ENCODE measurements at places on chromosomes 13 and 19. TPM values are rescaled to one million over a fixed set of nuclear protein-coding genes. Genes with fewer than 3 reads are reported as not detected.
A peak's percentile ranks its signal among the peaks of the same experiment; 100 is the strongest.

DNA sequence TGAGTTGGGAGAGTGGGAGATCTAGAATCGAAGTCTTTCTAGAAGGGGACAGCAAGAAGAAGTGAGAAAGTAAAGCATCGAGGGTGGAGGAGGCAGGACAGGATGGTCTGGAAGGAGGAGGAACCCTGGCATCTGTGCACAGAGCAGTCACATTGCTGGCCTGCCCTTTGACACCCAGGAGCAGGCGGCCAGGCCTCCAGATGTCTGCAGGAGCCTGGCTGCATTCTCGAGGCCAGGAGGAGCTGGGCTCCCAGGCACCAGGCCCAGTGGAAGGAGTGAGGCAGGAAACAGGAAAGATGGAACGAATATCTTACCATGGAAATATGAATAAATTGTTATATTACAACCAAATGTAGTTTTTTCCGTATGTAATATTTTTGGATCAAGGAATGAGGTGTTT, 27.7 kb upstream of the ARGLU1 start:
- peak; percentile 42 for DNase-seq

- no peak for DNase-seq
These were observed 4.3 kb upstream of the TMEM255B start for GRCh38 chr13:113754691-113755090.

The HCST gene
- 0.87 TPM for total RNA-seq

The CCL25 gene
- total RNA-seq = not detected

DNA sequence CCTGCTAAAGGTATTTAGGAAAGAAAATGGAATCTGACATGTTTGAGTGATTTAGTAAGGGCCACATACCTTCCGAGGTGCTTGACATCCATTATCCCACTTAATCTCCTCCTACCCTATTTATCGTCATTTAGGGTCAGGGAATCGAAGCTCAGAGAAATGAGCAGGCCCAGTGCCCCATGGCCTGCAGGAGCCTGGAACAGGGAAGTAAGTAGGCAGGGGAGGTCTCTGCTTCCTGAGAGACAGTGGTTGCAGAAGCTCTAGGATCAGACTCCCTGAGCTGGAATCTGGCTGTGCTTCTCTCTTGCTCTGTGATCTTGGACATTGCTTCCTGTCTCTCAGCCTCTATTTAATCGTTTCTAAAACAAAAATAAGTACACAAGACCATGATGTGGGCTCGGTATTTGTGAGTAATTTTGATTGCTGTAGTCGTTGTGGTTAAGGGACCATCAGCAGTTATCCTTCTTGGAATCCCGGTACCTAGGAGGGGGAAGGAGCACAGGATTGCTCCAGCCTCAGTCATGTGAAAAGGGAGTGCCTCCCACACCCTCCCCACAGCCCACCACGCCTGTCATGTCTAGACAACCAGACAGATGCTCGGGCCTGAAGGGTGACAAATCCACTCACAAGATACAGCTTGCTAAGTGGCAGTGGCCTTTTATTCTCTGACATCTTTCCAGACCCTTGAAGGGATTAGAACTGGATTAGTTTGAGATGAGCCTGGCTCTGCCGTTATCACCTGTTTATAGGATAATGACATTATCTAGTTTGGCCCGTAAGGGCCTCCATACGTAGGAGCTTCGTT, 169.2 kb upstream of the TSHZ3 start:
- DNase-seq = no peak

The C2CD4C gene
- 5.3 TPM for total RNA-seq

DNA sequence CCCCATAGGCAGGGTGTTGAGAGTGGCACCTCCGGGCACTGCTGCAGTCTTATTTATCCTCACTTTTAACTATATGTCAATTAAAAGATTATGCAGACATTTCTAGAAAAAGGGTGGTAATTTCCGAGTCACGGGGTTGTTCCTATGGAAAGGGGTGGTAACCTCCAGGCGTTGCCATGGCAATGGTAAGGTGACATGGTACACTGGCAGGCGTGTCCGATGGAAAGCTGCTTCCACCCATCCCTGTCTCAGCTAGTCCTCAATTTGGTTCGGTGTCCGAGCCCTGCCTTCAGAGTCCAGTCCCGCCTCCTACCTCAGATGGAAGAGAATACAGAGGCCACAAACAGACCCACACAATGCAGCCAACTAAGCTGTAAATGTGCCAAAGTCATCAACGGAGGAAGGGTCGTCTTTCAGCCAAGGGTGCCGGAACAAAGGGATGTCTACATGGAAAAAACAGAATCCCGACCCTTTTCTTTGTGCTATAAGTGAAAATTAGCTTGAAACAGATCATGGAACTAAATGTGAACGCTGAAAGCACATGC, 72.6 kb upstream of the C13orf46 start:
- DNase-seq = no peak

- peak; percentile 69 for DNase-seq
These were observed 33.0 kb upstream of the ADGRE5 start for GRCh38 chr19:14347999-14348889.

The KLHL26 gene
- total RNA-seq = 32.3 TPM

DNA sequence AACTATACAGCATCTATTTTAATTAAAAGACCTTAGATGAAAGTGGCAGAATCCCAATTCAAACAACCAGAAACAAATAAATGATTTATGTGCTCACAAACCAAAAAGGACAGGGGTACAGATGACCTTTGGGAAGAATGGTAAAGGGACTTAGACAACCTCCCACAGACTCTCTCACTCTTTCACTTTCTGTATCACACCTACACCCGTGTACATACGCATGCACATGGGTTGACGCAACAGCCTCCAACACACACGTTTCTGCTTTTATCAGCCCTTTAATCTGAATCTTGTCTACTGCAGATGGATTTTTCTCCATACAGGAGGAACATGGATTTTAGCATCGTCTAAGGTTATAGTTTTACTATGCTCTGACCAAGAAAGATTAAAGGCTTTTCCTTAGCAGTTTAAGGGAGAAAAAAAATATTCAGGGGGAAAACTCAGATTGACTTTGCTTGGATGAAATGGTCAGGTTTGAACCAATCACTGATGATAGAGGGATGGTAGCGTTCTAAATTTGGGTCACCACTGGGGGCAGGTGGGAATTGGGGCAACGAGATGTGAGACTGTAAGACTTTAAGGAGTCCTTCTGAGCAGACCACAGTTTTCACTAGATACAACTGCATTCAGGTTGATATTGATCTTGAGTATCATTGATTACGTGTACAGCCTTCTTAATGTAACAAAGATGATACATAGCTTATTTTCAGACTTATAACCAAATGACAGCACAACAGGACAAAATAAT, 166.1 kb downstream of the ITGBL1 start:
- no peak for DNase-seq

- DNase-seq = no peak
These were observed 2.5 kb downstream of the SLC35E1 start for GRCh38 chr19:16569609-16570320.

The ARL11 gene
- 0.25 TPM for total RNA-seq

GRCh38 chr13:25679159-25679558, 307.4 kb downstream of the ATP8A2 start:
- peak; percentile 53 for DNase-seq

- DNase-seq = no peak
These were observed 43.2 kb downstream of the CCNA1 start for GRCh38 chr13:36475468-36475867.

The TNNI3 gene
- total RNA-seq = 30.3 TPM

The ZNF112 gene
- 9.8 TPM for total RNA-seq

DNA sequence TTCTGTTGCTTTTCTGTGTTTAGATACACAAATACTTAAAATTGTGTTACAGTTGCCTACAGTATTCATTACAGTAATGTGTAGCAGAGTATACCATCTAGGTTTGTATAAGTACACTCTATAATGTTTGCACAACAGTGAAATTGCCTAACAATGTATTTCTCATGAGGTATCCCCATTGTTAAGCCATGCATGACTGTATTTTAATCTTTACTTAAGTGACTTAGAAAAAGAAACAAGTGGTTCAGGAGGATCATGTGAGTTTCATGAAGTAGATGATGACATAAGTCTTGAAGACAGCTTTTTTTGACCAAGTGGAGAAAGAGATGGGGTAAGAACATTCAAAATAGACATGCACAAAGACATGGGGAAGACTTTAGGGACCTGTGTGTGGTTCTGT, 8.4 kb upstream of the KCTD4 start:
- no peak for DNase-seq

GRCh38 chr13:99374994-99375737, 68.0 kb upstream of the GPR183 start:
- no peak for DNase-seq

GRCh38 chr13:32302461-32302860, 12.7 kb downstream of the ZAR1L start:
- DNase-seq = no peak

The ZIM2 gene
- total RNA-seq = 12.9 TPM

GRCh38 chr13:109743706-109744453, 42.5 kb downstream of the IRS2 start:
- DNase-seq = no peak

The C19orf38 gene
- 21.0 TPM for total RNA-seq

- no peak for DNase-seq
These were observed 51.4 kb downstream of the VWA8 start for GRCh38 chr13:41909506-41909905.

DNA sequence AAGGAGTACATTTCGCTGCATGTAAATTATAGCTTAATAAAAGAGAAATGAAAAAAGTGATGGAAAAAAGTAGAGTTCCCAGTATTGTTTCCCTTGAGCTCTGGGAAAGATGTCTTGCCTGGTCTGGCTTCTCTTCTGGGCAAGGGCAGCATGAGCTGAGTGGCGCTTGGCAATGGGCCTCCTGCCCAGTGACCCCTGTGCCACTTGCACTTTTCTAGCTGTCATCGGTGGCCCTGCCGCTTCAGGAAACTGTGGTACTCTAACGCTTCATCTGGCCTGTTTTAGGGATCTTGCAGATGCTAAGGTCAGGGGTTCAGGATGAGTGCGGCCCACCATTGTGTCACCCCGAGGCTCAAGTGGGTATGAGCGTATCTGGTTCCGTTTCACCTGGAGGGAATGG, 161.4 kb downstream of the MTUS2 start:
- DNase-seq = no peak

DNA sequence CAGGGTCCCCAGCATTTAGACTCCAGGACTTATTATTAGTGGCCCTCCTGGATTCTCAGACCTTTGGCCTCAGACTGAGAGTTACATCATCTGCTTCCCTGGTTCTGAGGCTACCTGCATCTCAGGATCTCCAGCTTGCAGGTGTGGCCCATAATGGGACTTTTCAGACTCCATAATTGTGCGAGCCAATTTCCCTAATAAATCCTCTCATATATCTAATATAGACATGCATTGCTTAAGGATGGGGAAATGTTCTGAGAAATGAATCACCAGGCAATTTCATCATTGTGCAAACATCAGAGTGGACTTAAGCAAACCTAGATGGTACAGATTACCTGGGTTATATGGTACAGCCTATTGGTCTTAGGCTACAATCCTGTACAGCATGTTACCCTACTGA, 116.5 kb upstream of the FBXL3 start:
- DNase-seq = no peak

DNA sequence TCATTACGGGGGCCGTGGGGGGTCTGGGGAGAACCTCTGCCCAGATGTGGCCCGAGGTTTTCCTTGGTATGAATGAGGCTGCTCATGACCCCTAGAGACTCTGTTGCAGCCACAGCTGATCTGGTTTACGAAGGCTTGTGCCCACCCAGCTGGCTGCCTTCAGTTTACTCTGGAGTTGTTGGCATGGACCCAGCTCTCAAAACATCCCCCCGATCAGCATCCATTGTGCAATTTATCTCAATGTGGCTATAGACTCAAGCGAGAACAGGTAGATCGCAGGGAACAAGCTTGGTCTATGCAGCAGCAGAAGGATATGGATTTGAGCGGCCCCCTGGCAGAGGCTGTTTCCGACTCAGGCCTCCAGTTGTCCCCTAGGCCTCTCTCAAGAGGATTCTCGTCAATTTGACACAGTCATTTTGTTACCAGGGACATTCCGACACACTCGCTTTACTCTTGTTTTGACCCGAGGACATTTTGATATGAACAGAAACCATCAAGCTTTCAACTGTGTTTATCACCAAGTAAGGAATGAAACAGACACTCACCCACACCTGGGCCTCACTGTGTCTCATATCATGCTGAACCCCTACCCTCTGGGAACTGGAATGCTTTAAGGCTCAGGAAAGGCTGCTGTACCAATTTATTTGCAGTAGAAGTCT, 161.5 kb downstream of the KATNAL1 start:
- no peak for DNase-seq

The IGFL3 gene
- not detected for total RNA-seq

GRCh38 chr19:40625406-40626120, 24.4 kb downstream of the LTBP4 start:
- no peak for DNase-seq

DNA sequence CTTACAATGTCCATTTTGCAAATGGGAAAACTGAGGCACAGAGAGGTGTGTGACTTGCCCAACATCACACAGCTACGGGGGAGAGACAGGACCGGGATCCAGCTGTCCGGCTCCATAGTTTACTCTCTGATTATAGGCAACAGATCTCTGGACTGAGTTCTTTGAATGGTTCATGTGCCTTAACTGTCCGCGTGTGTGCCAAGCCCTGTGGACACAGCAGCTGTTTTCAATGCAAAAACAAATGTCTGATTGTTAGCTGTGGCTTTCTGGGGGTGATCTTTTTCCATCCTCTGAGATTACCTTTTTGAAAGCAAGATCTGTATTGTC, 94.1 kb downstream of the KL start:
- no peak for DNase-seq

DNA sequence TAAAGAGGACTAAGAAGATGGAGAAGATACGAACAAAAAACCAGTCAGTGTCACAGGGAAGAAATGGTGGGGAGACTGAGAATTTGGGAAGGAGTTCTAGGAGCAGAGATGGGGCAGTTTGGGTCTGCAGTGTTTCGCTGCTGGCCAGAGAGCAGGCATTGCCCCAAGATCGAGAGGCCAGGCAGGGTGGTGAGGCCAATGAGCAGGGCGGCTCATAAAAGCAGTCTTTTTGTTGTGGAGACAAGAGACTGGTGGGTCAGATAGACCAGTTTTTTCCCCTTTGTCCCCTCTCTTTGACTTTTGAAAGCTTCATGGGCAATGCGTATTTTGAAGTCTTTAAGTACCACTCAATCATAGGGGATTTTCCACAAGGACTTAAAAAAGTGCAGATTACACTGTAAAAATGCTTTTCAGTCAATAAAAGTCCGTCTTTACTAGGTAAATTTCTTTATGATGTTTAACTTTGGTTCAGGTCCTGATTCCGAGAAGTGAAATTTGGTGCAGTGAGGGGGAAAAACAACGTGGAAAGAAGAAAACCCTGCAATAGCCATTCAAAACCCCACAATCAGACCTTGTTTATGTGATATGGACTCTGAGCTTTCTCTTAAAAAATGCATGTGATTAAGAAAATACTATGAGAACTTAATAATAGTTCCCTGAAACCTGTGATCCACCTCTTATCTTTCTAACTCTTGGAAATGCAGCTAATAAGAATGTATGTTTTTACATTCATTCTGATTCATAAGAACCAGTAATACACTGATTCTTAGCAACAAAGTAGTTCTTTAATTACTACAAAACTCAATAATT, 338.9 kb downstream of the KLF5 start:
- no peak for DNase-seq

Measured in testis (tissue), 5 donors.